Cortex of kidney (tissue), 1 donor: ENCODE measurements at places on chromosomes 5 and 9.

DNA sequence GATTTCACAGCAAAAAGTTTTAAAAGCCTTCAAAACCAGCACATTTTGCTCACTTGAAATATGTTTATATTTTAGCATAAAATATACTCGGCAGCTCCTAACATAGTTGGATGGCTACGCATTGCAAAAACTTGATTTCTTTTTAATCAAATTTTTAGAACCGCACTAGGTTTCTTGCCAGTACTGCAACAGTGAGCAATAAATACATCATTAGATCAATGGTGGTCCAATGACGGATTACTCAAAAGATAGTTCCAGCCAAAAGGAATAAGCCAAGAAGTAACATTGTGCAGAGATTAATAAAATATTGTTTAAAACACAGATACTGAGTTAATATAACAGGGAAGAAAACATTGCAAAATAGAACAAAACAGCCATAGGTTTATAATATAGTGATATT, 5.5 kb downstream of the MARCHF3 start:
- DNase-seq, result no peak

DNA sequence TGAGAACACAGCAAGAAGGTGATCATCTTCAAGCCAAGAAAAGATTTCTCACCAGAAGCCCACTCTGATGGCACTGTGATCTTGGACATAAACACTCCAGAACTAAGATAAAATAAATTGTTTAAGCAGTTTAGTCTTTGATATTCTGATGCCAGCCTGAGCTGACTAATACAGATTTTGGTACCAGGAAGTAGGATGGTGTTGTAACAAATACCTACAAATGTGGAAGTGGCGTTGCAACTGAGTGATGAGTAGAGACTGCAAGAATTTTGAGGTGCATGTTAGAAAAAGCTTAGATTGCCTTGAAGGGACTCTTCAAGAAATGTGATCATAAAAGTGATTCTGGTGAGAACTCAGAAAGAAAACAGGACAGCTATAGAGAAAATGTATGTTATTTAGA, 592.4 kb upstream of the DAB2 start:
- DNase-seq, result no peak

DNA sequence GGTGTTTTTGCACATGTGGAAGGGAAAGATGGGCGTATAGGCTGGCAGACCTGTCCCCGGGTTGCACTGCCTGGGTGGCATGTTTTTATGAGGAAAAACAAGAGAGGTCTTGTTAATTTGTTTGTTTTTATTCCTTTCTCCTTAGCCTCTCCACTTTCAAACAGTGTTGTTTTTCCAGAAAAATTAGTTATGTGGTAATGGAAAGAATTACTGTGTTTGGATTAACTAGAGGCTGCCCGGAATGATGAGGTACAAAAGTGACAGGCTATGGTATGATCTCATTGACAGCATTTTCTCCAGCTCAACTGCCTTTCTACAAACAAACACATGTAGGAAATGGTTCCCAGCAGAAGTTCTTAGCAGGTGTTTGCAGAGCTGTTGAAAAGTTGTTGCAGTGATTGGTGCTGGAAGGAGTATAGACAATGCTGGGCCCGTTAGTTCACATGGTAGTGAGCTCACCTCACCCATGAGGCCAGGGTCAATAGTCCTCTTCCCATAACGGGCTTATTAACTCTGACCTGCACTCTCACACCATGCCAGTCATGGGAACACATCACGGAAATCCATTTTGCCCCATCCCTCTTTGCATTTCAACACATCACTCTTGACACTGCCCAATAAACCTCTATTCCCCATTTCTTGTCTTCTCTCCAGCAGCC, 111.3 kb upstream of the SAP30L start:
- no peak for DNase-seq

- DNase-seq, result no peak
These were observed 39.6 kb upstream of the FRRS1L start for GRCh38 chr9:109206670-109207069.

DNA sequence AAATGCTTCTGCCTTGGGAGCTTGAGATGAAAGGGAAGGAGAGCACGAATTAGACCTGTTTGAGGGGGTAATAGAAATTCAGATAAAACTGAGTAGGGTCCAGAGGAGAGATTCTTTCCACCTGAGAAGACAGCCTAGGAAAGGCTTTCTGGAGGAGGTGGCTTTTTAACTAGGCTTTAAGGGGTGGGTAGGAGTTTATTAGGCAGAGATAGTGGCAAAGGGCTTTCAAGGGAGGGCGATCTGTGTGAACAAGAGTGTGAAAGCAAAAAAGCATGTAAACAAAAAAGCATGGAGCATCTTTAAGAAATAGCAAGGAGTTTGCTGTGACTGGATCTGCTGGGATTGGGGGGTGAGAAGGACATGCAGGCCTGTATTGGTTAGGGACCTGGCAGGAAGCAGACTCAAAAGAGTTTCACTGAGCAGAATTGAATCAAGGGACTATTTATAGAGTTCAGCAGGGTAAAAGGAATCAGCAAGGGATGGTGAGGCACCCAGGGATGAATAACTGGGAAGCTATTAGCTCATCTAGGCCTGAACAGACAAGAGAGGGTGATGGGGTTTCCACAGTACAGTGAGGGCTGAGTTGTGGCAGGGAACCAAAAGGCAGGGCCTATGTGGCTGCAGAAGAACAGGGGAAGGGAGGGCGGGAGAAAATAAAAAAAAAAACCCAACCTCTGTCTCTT, 18.8 kb downstream of the SLC1A1 start:
- DNase-seq, result no peak

- DNase-seq, result no peak
These were observed 473.7 kb upstream of the KLF4 start for GRCh38 chr9:107963246-107963645.

GRCh38 chr5:87390075-87390474, 22.7 kb downstream of the CCNH start:
- no peak for DNase-seq

- DNase-seq, result no peak
These were observed 1.4 kb upstream of the AGGF1 start for GRCh38 chr5:77028631-77029375.

DNA sequence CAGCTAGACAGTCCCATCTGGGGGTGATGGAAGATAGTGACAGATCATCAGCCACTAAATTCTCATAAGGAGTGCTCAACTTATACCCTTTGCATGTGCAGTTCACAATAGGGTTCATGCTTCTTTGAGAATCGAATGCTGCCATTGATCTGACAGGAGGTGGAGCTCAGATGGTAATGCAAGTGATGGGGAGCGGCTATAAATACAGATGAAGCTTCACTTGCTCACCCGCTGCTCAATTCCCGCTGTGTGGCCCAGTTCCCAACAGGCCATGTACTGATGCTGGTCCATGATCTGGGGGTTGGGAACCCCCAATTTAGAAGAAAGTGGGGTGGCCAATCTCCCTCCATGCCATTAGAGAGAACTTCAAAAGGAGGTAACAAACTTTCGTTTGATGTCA, 44.9 kb upstream of the ZNF462 start:
- DNase-seq, result no peak

DNA sequence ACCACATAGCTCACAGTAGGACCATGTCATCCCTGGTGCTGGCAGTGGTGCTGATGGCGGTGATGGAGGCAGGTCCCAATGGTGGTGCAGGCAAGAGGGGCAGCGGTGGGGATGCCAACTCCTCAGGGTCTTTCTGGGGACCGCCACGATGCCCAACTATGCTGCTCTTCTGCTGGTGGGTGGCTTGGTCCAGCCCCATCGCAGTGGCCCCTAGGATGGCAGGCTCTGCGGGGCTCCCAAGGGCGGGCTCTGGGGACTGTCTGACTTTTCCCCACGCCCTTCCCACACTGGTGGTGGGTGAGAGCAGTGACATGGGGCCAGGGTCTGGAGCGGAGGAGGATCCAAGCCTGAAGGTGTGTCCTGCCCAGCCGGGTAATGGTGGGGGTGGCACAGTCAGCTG, 288.9 kb upstream of the RIOK2 start:
- DNase-seq, result no peak

GRCh38 chr9:27473111-27473529, 51.0 kb upstream of the IFNK start:
- no peak for DNase-seq

- DNase-seq, result no peak
These were observed 4.2 kb upstream of the MINAR2 start for GRCh38 chr5:129743541-129744187.

DNA sequence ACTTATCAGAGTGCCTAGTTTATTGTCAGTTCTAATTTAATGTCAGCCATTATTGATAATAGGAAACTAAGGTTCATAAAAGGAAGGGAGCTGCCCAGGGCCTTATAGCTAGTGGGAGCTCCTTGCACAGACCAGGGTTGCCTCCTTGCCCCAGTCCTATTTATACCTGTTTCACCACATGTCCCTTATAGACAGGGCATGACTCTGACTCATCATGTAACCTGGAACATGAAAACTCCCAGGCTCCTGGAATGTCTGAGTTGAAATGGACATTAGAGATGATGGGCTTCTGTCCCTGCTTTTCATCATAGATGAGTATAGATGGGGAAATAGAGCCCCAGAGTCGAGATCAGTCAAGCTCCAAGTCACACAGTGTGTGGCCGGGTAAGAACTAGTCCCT, 21.1 kb downstream of the FAT2 start:
- no peak for DNase-seq

DNA sequence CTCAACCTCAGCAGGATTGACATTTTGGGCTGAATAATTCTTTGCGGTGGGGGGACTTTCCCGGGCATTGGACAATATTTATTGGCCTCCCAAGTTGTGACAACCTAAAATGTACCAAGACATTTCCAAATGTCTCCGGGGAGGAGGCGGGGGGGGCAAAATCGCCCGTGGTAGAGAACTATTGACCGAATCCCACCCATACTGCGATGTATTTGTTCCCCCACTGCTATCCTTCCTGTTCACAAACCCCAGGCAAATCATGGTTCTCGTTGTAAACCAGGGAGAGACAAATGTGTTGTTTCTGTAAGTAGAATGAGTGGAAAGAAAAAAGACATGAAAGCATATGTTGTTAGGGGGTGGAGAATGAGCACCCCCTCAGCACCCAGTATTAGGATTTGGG, 141.9 kb downstream of the PSAT1 start:
- no peak for DNase-seq

DNA sequence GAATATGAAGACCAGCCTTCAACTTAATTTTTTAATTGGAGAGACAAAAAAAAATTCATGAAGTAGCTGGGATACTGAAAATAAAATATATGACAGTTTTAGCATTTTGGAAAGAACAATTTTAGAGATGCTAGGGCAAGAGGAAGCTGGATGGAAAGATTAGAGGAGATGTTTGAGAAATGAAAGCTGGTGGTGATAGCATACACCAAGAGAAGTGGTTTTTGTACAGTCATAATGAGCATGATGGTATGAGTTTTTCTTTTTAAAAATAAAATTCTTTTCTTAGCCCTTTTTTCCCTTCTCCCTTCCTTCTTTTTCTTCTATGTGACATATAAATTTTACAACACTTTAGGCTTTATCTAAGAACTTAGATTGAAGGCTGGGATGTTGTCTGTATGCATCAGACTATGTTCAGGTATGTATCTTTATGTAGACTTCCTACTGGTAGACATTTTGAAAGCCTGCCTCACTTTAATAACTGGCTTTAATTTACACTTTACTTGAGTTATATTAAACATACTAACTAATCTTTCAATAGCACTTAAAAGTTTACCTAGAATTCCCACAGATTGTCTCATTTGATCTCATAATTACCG, 522.5 kb downstream of the TLE4 start:
- DNase-seq, result no peak
